ENCODE measurements at places on chromosomes 12 and 14.
A peak's percentile ranks its signal among the peaks of the same experiment; 100 is the strongest.

DNA sequence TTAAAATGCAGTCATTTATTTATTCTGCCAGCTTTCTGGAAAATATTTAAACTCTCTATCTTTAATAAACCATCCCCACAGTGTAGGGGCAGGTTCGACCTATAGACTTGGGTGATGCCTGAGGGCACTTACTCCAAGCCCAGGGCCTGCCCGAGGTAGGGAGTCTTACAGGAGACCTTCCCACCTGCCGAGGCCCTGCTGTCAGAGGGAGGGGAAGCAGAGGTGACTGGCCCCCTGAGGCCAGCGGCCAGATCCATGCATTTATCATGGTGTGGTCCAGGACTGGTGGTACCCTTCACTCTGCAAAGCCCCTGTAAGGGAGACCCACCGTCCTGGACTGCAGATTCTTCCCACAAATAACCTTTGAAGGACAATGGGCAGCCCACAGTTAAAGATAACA lies 7.6 kb downstream of the EML1 start:
- DNase-seq = no peak

GRCh38 chr12:104975587-104976343 lies 10.4 kb upstream of the NOPCHAP1 start:
- no peak for DNase-seq

- DNase-seq = no peak
Measured at GRCh38 chr14:35470755-35471154, 63.2 kb upstream of the INSM2 start.

DNA sequence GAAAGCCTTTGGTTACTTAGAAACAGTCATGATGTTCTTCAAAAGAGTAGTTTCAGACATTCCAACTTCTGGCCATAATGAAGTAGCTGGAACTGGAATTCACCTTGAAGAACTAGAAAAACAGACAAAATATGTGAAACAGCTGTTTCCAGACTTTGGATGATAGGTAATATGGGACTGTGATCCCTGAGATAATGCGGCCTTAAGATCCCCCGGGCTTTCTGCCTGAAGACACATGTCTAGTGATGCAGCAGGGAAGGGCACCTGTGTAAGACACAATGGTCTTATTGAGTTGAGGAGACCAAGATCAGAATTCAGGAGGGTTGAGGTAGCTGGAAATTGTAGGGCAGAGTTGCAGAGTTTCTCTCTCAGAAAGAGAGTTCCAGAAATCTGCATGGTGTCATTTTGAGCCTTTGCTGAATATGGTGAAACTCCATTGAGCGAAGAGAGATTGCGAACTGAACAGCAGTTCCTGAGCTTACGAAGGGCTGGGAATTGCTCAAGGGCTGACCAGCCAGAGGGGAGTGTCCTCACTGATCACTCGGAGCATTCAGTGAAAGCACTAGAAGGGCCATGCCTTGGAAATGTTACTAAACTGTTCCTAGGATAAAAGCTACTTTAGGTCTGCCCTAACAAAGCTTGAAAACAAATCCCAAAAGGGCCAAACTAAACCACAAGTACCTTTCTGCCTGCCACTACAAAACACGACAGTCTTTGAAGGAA lies 41.7 kb upstream of the FRS2 start:
- DNase-seq = no peak

DNA sequence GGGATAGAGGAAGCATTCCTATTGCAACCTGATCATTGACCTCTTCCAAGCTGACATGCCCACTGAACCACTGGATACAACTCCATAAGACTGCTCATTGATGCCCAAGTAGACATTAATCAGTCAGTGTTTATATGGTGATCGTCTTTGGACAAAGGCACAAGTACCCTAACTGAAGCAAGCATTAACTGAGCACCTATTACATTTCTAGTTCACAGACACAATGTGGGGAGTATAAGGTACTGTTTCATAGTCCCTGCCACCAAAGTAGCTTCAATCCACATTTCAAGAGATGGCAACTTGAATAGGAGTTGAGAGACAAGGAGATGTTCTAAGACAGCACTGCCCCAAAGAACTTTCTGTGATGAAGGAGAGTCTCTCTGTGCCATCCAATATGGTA lies 10.9 kb upstream of the COL2A1 start:
- DNase-seq = no peak

DNA sequence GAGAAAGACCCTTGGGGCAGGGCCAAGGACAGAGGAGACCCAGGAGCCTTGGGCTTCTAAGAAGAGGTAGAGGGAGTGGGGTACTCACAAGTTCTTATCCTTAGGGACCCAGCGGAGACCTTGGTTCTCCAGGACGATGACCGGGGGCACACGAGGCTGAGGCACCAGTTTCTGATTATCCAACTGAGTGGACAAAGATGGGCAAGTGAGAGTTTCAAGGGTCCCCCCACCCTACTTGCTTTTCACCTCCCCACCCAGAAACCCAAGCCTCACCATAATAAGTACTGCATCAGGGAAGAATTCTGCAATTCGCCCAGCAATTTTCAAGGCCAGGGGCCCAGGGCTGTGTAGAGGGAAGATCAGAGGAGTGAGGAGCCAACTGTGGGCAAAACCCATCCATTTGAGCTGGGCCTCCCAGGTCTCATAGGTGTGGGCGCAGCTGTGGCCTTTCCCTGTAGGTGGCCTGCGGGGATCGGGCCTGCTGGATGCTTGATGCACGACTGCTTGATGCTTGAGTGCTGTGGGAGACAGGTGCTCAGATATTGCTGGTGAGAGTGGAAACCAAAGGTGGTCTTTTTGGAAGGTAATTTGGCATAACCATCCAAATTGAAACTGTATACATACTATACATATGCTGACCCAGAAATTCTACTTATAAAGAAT lies 2.0 kb downstream of the EMC9 start:
- DNase-seq = peak; percentile 37

DNA sequence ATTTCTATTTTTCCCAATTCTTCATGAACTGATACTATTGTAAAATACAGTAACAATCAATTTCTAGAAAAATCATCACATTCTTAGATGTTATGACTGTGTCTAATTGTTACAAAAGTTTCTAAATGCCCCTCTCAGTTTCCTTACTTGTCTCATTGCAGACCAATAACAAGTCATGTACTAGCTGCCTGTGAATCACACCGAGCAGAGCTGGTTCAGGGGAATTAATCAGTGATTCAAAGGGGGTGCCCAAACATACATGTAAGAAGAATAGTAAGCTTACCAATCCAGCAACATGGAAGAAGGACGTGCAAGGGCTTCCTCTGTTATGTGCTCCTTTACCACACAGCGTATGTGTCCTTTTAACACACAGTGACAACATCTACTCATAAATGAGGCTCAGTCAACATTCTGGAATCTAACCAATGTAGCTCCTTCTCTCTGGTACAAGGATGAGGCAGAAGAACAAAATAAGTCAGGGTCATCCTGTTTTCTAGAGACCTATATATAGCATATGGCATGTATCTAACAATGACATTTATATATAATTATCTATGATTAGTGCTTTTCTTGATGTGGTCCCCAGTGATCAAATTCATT lies 126.4 kb downstream of the SCN8A start:
- DNase-seq = no peak

DNA sequence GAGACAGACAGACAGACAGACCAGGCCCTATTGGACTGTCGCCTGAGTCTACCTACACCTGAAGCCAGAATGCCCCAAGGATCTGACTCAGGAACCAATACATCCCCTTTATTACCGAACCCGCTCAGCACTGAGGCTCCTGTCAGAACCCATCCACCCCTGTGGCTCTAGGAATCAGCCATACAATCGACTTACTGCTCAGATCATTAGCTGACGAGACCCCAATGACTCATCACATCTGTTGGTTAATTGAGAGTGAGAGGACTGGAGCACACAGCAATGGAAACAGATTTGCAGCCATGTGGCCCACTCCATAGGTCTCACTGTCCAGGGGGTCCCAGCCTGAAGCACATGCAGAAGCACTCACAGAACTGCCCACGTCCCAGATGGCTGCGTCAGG lies 15.2 kb downstream of the ITPK1 start:
- DNase-seq = no peak

GRCh38 chr12:58346032-58346632 lies 404.8 kb downstream of the ATP23 start:
- DNase-seq = peak; percentile 36

DNA sequence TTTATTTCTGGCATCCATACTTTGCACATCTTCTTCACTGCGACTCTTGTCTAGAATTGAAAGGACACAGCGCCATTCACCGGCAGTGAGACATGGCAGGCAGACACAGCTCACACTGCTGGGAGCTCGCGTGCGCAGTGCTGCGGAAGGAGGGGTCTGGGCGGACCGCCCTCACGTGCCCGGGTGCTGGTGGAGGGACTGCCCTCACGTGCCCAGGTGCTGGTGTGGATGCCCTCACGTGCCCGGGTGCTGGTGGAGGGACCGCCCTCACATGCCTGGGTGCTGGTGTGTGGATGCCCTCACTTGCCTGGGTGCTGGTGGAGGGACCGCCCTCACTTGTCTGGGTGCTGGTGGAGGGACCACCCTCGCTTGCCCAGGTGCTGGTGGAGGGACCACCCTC lies 27.9 kb upstream of the GOLGA3 start:
- no peak for DNase-seq

GRCh38 chr12:47221256-47222023 lies 141.7 kb upstream of the AMIGO2 start:
- DNase-seq = no peak

DNA sequence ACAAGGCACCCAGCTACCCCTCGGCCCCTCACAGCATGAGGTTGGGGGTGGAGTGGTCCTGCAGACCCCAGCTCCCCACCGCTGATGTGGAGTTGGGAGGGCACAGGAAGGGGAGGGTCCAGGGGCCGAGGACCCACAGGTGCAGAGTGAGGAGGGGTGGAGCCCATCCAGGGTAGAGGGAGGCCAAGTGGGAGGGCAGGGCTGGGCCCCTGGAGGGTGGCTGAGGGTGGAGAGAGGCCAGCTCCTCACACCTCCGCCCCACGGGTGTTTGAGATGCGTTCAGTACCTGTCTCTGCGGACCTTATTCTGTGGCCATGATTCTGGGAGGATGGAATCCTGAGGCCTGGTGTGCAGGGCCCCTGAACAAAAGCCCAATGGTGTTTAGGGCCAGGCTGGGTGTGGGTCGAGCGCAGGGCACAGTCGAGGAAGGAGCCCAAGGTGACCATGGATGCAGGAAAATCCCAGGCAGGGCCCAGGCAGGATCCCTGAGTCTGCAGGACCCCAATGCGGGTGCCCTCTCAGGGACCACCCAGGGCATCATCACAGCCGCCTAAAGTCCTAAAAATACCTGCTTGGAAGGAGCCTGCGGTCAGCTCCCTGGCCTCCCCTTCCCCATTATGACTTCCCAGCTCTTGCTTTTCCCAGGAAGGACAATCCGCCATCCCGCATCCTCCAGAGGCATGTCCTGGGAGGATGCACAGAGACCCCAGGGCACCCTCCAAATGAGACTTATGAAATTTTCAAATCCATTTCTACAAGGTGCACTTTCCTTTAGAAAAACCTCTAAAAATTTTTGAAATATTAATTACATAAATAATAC lies 377.1 kb upstream of the SFSWAP start:
- no peak for DNase-seq

DNA sequence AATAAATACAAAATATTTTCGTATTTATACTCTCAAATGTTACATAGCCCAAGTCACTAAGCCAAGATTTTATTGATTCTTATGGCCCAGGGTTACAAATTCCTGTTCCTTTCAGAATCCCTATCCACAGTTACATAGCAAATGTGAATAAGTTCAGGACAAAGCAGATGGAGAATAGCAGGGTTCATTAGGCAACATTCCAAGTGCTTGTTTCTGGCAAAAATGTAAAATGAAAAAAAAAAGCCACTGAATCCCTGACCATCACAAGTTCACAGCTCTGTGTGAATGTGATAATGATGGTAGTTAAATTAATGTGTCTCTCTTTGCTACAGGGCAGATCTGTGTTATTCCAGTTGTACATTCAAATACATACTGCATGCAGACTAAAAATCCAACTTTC lies 74.6 kb downstream of the KCNC2 start:
- DNase-seq = no peak

- DNase-seq = peak; percentile 42
Measured at GRCh38 chr12:47837190-47838171, 17.8 kb upstream of the HDAC7 start.

DNA sequence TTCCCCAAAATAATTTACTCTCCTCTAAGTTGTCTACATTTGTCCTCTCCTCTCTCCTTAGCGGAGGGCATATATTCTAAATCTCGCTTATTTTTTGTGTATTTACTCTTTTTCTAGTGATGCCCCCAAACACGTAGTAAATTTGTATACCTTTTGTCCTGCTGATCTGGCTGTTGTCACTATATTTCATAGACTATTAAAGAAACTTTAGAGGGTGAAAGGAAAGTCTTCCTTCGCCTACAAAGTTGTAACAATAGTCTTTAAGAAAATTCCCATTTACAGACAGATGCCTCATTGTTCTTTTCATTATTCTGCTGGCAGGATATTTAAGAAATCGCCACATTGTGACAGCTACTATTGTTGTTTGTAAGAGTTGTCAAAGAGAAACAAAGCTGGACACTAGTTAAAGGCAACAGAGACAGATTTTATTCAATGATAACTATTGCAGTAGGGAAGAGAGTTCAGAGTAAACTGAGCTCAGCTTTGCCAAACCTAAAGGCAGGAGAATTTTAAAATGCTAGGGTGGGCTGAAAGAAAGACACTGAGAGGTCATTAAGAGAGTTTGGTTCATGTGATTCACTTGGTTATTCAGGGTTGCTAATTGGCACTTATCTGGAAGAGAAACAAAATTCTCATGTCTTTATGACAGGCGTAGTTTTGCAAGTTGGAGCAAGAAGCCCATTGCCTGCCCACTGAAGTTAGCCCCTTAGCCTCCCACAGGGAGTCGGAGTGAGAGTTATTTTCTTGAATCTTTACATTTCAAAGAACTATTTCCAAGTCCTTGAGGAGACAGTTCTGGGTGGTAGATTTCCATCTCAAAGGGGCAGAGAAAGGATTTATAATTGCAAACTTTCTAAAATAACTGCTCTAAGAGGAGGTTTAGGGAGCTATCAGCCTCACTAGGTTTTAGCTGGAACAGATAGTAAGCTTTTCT lies 1272.5 kb upstream of the SEL1L start:
- DNase-seq = no peak

GRCh38 chr14:50099335-50099734 lies 17.0 kb downstream of the VCPKMT start:
- no peak for DNase-seq

GRCh38 chr14:21108791-21109190 lies 7.9 kb downstream of the TMEM253 start:
- no peak for DNase-seq

GRCh38 chr14:33931461-33931860 lies 19.4 kb downstream of the EGLN3 start:
- DNase-seq = no peak
